Left lung (tissue), 14 donors: ENCODE measurements at places on chromosomes 16 and 17.

- DNase-seq: no peak
Observed at GRCh38 chr17:17780922-17781590, 55.7 kb downstream of the SREBF1 start.

GRCh38 chr17:79573196-79573896 is 37.5 kb downstream of the RBFOX3 start:
- no peak for DNase-seq

DNA sequence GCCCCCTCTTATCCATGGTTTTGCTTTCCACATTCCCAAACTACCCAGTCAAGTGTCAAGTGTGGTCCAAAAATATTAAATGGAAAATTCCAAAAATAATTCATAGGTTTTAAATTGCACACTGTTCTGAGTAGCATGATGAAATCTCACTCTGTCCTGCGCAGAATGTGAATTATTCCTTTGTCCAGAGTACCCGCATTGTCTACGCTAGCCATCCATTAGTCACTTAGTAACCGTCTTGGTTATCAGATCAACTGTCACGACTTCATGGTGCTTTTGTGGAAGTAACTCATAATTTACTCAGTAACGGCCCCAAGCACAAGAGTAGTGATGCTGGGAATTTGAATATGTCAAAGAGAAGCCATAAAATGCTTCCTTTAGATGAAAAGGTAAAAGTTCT is 94.9 kb downstream of the SLC39A11 start:
- no peak for DNase-seq

DNA sequence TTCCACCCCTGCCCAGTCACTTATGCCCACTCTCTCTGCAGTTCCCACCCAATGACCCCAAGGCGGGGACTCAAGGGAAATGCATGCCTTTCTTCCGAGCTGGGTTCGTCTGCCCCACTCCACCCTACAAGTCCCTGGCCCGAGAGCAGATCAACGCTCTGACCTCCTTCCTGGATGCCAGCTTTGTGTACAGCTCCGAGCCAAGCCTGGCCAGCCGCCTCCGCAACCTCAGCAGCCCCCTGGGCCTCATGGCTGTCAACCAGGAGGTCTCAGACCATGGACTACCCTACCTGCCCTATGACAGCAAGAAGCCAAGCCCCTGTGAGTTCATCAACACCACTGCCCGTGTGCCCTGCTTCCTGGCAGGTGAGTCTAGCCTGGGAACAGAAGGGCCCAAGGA is 13.8 kb downstream of the LPO start:
- no peak for DNase-seq

DNA sequence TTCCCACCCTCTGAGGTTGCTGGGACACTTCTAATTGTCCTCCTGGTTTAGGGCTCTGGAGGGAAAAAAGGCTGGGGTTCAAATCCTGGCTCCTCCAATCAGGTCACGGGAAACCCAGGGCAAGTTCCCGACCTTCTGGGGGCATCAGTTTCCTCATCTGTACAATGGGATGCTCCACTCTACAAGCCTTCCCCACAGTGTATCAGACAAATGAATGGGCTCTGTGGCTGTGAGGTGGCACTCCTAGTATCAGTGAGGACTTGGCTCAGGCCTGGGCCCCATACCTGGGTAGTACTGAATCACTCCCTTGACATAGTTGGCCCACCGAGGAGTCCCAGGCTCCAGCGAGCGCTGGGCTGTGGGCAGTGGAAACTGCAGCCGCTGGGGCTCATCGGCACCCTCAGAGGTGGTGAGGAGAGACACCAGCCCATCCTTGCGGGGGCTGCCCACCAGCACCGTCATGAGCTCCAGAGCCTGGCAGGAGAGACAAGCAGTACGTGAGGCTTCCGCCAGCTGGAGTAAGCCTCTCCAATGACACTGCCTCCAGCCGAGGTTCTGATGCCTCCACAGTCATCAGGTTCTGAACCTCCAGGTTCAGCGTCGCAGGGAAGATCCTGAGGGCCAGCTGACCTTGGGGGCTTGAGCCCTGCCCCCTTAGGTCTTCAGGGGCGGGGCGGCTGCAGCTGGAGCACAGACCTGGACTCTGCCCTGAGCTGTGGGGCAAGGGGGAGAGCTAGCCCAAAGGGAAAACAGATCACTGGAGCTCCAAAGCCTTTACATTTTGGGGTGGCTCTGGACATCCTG is 1.2 kb downstream of the GALK1 start:
- DNase-seq: no peak

GRCh38 chr16:2962334-2963073 is 1.6 kb upstream of the KREMEN2 start:
- no peak for DNase-seq

- DNase-seq: no peak
Observed at GRCh38 chr16:57739756-57740422, 4.3 kb downstream of the KATNB1 start.

DNA sequence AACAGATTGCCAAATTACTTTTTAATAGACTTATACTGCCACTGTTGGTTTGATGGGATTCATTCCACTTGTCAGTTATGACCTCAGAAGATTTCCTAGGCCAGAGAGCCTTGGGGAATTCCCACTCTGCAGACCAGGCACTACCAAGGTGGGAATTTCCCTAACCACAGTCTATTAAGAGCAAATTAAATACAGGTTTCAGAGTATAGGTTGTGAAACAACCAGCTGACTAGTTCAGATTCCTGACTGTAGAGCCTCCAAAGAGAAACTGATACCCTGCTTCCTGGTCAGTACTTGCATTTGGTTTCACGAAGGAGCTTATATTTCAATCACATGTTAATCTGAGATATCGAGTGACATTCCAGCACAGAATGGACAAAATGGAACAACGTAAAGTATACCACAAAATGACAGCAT is 186.5 kb downstream of the STX8 start:
- no peak for DNase-seq

- no peak for DNase-seq
Observed at GRCh38 chr17:81564778-81565177, 12.6 kb upstream of the FAAP100 start.

DNA sequence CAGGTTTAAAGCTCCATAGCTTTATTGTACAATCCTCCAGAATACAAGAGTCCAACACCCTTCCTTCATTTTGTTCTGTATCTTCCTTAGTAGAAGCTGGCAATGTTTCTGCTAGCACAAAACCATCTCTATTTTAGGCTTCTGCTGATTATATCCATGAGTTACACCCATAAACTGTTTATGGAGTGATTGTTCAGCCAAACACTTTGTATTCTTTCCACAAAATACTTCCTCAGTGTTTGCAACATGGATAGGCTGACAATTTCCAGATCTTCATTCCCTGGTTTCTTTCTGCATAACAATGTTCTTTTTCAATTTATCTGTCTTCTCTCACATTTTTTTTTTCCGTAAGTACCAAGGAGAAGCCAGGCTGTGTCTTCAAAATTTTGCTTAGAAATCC is 839.9 kb upstream of the CDH8 start:
- DNase-seq: no peak

- DNase-seq: no peak
Observed at GRCh38 chr17:20066253-20066652, 57.1 kb downstream of the SPECC1 start.

DNA sequence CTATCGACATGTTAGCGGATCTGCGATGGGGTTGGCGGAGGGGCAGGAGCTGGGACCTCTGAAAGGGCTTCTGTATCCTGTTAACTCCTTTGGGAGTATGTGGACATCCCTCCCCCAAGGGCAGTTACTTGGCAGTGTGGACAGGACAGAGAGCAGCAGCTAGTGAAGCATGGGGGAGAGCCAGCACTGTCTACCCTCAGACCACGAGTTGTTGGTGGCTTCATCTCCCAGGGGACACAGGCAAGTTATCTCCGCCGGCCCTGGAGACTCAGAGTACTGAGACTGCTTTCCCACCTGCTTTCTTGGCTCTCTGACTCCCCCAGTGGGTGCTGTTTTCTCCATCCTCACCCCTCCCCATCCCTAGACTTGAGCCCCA is 5.3 kb upstream of the GFAP start:
- DNase-seq: peak; percentile 31

GRCh38 chr17:80682372-80682771 is 137.7 kb downstream of the RPTOR start:
- DNase-seq: no peak

DNA sequence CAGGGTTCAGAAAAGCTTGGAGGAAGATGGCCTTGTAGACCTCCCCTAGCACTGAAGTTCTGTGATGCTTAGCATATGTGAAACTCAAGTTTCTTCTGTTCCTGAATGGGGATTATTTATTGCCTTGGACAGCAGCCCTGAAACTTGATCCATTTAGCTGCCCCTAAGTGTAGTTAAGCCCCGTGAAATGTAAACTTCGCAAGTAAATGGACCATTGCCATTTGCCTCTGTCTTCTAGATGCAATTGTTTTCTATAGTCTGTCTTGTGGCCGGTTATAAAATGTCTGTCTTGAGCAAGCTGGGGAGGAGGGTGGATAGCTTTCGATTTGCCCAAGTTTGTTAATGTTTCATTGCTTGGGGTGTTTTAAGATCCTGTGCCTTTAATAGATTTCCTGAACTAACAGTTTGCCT is 261.8 kb downstream of the CDH13 start:
- DNase-seq: no peak

DNA sequence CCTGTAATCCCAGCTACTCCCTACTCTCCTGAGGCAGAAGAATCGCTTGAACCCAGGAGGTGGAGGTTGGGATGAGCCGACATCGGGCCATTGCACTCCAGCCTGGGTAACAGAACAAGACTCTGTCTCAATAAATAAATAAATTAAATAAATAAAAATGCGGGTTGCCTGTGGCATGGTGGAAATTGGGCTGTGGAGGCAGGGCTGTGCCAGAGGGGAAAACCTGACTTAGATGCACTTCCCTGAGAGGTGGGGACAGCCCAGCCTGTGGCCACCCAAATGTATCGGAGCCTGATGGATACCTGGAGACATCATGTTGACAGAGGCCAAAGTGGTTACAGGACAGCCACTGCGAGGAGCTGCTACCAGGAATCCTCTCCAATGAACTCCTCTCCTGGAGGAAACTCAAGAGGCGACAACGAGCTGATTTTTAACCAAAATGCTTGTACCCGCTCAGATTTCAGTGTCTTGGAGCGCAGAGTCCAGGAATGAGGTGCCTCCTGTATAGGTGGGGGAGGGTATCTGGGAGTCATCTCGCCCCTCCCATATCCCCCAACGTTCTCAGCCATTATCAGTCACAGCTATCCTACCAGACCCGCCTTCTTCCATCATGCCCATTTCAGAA is 32.3 kb downstream of the DDX19A start:
- no peak for DNase-seq

GRCh38 chr17:75754378-75755204 is 10.4 kb downstream of the GALK1 start:
- no peak for DNase-seq

DNA sequence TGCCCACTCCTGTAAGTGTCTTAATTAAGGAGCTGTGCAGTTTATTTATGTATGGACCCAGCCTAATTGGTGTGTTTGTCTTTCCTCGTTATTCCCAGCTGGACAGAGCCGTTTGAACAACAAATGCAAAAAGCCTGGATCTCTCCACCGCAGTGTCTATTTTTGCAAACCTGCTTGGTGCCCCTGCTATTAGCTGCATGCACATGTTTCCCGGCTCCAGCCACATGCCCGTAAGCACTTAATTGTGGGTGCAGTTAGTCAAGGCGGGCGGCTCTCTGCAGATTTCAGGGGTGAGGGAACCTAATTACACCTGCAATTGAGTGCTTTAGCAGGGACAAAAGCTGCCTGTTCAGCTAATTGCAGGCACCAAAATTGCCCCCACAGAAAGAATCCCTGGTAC is 74.0 kb upstream of the GSE1 start:
- DNase-seq: peak; percentile 31

GRCh38 chr16:4904108-4904941 is 32.6 kb downstream of the PPL start:
- DNase-seq: peak; percentile 51

DNA sequence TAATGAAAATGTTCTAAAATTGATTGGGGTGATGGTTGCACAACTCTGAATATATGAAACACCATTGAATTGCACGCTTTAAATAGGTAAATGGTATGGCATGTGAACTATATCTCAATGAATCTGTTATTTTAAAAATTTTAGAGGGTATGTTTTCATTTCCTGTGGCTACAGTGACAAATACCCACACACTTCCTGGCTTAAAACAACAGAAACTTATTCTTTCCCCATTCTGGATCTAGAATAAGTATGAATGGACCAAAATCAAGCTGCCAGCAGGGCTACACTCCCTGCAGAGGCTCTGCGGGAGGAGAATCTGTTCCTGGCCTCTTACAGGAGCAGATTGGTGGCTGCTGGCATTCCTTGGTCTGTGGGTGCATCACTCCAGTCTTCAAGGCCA is 11.3 kb upstream of the PECAM1 start:
- no peak for DNase-seq

GRCh38 chr17:27322026-27322425 is 28.1 kb downstream of the WSB1 start:
- no peak for DNase-seq

DNA sequence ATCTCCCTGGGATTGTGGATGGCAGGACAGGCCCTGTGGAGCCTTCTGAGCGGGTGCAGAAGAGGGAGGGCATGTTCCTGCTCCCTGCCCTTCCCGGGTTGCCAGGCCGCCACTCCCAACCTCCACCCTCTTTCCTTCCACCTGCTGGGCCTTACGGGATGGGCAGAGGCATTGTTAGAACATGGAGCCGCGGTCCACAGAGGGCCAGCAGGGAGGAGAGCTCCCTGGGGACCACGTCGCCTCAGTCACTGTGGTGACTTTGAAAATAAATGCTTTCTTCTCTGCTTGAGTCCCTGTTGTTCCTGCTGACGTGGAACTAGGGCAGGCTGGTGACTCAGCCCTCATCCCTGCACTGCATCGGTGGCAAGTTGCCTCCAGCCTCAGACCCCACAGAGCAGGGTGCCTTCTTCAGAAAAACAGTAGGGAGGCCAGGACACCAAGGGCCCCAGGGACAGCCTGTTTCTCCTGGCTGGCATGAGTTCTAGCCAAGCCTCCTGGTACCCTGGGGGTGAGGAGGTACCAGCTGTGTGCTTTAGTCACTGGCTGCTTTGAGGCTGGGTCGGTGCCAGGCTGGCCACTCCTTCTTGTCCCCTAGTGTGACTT is 224.9 kb downstream of the SEC14L1 start:
- no peak for DNase-seq

- DNase-seq: no peak
Observed at GRCh38 chr17:78674595-78675315, 97.6 kb upstream of the DNAH17 start.

GRCh38 chr16:12801511-12802042 is 2.1 kb downstream of the CPPED1 start:
- peak; percentile 42 for DNase-seq

- DNase-seq: no peak
Observed at GRCh38 chr17:81132770-81133723, 32.3 kb upstream of the PVALEF start.

DNA sequence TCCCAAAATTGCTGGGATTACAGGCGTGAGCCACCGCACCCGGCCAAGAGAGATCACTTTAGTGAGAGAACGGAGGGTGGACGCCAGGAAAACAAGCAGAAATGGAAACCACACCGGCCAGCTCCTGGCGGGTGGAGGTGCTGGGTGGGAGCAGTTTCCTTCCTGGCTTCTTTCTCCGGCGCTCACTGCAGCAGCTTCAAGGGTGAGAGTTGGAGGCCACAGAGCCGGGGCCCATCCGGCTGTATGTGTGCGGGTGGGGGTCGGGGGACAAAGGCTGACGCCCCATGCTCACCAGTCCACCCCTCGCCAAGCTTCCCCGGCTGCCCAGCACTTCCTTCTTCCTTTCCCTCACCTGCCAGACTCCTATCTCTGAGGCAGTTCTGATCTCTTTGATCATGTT is 13.5 kb upstream of the BHLHA9 start:
- no peak for DNase-seq

- DNase-seq: peak; percentile 95
Observed at GRCh38 chr17:75587675-75588595, at the start of gene MYO15B. TSS of gene MYO15B (plus strand) at chr17:75587800. CDS start at chr17:75588058, 258 bp downstream.
